ENCODE measurements at places on chromosomes 7 and 10.

- H3K27ac ChIP-seq = peak overlapping the region; percentile 64
- no peaks in the 10 kb centered on the region for H3K36me3 ChIP-seq
- peaks cover 4% of the 10 kb centered on the region for H3K4me1 ChIP-seq
- H3K27me3 ChIP-seq = no peaks in the 10 kb centered on the region
Measured at GRCh38 chr10:60140651-60141632, 234.6 kb upstream of the CCDC6 start.

DNA sequence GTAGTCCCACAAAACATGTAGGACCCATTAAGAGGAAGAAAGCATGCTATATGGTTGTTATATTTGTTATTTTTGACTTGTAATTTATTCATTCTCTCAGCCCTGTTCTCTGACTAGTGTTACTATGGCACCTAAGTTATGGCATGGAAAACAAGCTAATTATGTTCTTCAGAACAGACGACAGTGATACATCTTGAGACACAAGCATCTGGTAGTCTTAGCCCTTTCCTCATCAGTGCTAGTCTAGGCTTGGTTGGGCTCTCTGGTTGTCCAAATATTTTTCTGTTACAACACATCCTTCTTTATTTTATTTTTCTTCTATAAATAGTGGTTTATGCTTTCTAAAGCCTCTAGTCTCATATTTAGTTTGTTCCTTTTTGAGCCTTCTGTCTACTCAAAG lies 308.3 kb upstream of the KAT6B start:
- H3K36me3 ChIP-seq = no peaks in the 10 kb centered on the region
- H3K4me1 ChIP-seq = no peaks in the 10 kb centered on the region
- no peaks in the 10 kb centered on the region for H3K27me3 ChIP-seq
- DNase-seq = no peak
- no peak overlapping the region for H3K4me3 ChIP-seq
- H3K27ac ChIP-seq = no peak overlapping the region

DNA sequence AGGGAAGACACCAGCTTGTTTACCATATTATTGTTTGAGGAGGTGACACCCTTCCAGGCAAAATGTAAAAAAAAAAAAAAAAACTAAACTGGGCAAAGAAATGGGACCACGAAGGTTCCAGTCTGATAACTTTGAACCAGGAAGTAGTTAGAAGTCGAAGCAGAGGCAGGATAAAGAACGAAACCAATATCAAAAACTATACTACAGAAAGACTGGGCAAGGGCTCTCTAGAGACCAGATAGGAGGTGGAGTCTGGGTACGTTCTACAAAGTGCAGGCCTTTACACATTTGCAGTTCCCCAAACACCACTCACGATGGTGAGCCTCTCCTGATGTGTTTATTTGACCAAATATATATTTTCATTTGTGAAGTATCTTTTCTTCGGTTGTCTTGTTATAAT lies 125.7 kb upstream of the CDK1 start:
- no peak overlapping the region for H3K4me3 ChIP-seq
- no peak for DNase-seq
- no peaks in the 10 kb centered on the region for H3K36me3 ChIP-seq
- H3K4me1 ChIP-seq = peaks cover 4% of the 10 kb centered on the region
- no peak overlapping the region for H3K27ac ChIP-seq

DNA sequence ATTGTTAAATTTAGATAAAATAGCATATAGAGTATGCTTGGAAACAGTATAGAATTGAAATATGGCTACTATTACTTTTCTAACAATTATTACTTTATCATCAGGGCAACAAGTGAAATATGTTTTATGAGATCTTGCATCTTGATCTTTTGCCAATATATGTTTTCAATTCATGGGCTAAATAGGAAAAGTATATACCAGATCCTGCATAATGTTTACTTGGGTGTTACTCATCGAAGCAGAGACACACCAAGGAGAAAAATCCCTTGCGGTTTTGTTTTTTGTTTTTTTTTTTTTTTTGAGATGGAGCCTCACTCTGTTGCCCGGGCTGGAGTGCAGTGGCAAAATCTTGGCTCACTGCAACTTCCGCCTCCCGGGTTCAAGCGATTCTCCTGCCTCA lies 541.4 kb downstream of the SUGCT start:
- H3K4me1 ChIP-seq = no peaks in the 10 kb centered on the region
- no peaks in the 10 kb centered on the region for H3K27me3 ChIP-seq
- no peak overlapping the region for H3K4me3 ChIP-seq
- H3K36me3 ChIP-seq = no peaks in the 10 kb centered on the region
- no peak overlapping the region for H3K27ac ChIP-seq
- no peak for DNase-seq

DNA sequence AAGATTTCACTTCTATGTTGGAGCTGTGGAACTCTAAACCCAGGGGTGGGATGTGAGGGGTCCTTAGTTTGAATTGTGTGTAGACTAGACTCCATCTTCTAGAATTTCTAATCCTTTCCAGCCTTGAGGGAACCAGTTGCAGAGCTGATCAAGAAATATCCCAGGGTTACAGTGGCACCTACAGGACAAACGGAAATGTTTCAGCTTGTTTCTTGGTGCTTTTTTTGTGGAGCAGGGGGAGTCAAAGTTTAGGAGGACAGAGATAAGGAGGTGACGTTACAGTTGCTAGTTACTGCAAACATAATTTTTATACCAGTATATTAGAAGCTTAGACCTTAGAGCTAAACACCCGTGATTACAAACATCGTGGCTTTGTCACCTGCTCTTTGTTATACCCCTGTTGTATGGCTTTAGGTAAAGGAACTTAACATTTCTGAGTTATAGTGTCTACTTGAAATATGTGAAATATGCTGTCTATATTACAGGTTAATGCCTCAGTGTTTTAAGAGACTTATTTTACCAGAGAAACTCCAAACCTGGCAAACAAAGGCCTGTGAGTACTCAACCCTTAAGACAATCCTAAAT lies 84.5 kb upstream of the DYNC1I1 start:
- no peak for DNase-seq
- no peaks in the 10 kb centered on the region for H3K27me3 ChIP-seq
- H3K27ac ChIP-seq = no peak overlapping the region
- no peaks in the 10 kb centered on the region for H3K36me3 ChIP-seq
- no peak overlapping the region for H3K4me3 ChIP-seq
- no peaks in the 10 kb centered on the region for H3K4me1 ChIP-seq

DNA sequence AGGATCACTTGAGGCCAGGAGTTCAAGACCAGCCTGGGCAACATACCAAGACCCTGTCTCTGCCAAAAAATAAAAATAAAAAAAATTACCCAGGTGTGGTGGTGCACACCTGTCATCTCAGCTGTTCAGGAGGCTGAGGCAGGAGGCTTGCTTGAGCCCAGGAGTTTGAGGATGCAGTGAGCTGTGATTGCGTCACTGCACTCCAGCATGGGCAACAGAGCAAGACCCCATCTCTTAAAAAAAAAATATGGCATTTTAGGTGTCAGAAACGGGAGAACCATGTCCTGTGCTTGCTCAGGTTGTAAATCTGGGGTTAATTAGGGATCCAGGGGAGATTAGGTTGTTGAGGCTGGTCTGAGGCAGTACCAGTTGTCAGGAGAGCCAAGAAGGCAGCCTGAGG lies 64.9 kb downstream of the GTF2IRD1 start:
- DNase-seq = no peak
- H3K4me3 ChIP-seq = no peak overlapping the region
- H3K27ac ChIP-seq = no peak overlapping the region

- no peaks in the 10 kb centered on the region for H3K4me1 ChIP-seq
- no peak for DNase-seq
- H3K4me3 ChIP-seq = no peak overlapping the region
- no peak overlapping the region for H3K27ac ChIP-seq
- H3K27me3 ChIP-seq = peaks cover 21% of the 10 kb centered on the region
- H3K36me3 ChIP-seq = no peaks in the 10 kb centered on the region
Measured at GRCh38 chr10:118595064-118595420, 406 bp downstream of the PRLHR start.

GRCh38 chr7:129240119-129240820 lies 15.4 kb downstream of the AHCYL2 start:
- H3K4me3 ChIP-seq = no peak overlapping the region
- no peaks in the 10 kb centered on the region for H3K36me3 ChIP-seq
- no peak overlapping the region for H3K27ac ChIP-seq
- H3K27me3 ChIP-seq = no peaks in the 10 kb centered on the region
- H3K4me1 ChIP-seq = no peaks in the 10 kb centered on the region
- DNase-seq = no peak

DNA sequence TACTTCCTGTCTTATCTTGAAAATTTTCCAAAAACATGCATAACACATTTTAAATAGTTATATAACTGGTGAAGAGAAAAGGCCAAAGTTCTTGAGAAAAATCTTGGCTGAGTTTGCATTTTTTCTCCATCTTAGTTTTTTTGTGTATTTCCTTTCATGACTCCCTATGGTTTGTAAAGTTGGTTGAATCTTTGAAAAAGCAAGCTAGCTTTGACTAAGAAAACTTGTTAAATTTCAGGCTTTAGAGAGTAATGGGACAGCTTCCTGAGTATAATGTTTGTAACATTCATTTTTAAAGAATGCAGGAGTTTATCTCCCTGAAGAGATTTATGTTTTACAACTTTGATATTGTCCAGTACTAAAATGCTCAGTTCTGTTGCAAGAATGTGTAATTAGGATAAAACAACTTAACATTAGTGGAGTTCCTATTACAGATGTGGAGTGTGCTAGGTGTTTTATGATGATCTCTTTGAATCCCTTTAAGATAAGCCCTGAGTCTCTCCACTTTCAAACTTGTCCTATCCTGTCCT lies 11.1 kb upstream of the HERPUD2 start:
- no peaks in the 10 kb centered on the region for H3K36me3 ChIP-seq
- H3K27me3 ChIP-seq = no peaks in the 10 kb centered on the region
- H3K4me3 ChIP-seq = no peak overlapping the region
- H3K27ac ChIP-seq = no peak overlapping the region
- H3K4me1 ChIP-seq = no peaks in the 10 kb centered on the region

DNA sequence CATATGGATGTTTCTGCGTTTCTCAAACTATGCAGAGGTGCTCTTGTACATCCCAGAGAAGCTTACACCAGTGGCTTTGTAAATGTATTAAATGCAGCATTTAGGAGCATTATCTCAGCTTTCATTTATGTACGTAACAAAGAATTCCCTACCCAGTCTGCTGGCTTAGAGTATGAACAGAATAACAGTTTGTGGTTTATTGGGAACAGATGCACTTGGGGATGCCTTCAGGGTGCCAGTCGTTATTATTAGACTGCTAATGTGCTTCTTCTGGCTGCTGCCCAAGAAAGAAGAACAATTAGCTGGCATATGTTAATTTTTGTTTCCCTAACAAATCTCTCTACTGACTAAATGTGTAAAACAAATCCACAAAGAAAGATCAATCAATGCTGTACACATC lies 241.9 kb downstream of the FOXP2 start:
- H3K27me3 ChIP-seq = no peaks in the 10 kb centered on the region
- H3K4me1 ChIP-seq = no peaks in the 10 kb centered on the region
- no peak overlapping the region for H3K27ac ChIP-seq
- no peak for DNase-seq
- H3K36me3 ChIP-seq = no peaks in the 10 kb centered on the region
- H3K4me3 ChIP-seq = no peak overlapping the region
